ENCODE measurements at places on chromosomes 16 and 17.
A peak's percentile ranks its signal among the peaks of the same experiment; 100 is the strongest.

GRCh38 chr17:72852277-72852938 lies 240.1 kb downstream of the SLC39A11 start:
- DNase-seq = no peak

- DNase-seq = no peak
These were observed 90.9 kb upstream of the BCAR1 start for GRCh38 chr16:75342308-75342811.

DNA sequence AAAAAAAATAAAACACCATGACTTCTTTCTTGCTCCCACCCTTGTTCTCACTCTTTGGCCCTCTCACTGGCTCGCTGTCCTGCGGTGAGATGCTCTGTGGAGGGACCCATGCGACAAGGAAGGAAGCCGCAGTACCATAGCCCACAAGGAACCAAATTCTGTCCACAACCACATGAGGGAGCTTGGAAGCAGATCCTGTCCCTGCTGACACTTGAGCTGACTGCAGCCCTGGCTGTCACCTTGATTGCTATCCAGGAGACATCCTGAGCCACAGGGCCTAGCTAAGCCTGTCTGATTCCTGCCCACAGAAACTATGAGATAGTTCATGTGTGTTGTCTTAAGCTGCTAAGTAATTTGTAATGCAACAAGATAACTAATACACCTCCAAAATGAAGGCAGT lies 4.8 kb upstream of the MT2A start:
- DNase-seq = no peak

- no peak for DNase-seq
These were observed 140.0 kb downstream of the SNX11 start for GRCh38 chr17:48247603-48248002.

GRCh38 chr17:49209061-49209571 lies 1.3 kb downstream of the GNGT2 start:
- DNase-seq = no peak

- no peak for DNase-seq
These were observed 2.1 kb downstream of the VAT1 start for GRCh38 chr17:43020030-43020621.

- DNase-seq = no peak
These were observed 1.4 kb downstream of the HAGHL start for GRCh38 chr16:728131-728889.

DNA sequence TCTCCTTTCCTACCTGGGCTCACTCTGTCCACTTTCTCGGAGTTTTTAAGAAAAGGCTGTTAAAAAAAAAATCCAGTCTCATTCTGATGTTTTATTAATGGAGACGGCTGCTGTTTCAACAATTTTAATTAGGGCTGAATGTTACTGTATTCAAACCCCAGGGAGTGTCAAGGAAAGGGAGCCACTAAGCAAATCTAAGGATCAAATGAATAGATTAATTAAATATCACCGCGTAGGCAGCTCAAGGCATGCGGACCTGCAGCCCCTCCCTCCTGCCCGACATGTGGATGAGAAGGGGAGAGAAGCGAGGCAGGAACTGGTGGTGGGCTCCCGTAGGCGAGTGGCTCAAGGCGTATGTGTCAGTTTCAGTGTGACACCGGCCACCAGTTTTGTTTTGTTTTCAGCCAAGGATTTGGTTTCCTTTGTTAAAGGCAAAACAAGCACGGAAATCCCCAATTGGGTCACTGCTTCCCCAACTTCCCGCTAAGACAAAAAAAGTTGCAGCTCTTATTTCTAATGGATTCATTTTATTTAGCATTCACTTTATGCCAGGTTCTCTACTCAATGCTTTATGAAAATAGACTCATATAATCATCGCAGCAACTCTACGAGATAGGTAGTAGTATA lies 110.6 kb downstream of the GP2 start:
- no peak for DNase-seq

GRCh38 chr17:38558728-38559050 lies 47.1 kb downstream of the SRCIN1 start:
- DNase-seq = no peak

DNA sequence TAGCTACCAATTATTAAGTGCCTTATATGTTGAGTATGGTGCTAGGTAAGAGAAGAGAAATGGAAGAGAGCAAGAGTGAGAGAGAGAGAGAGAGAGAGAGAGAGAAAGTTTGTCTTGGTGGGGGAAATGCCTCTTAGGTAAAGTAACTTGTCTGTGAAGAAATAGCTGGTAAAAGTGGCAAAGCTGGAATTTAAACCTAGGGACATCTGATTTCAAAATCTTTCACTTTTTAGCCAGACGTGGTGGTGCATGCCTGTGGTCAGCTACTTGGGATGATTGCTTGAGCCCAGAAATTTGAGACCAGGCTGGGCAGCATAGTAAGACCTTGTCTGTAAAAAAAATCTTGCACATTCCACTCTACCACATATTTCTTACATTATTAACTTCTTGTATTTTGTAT lies 23.0 kb upstream of the CDR2 start:
- DNase-seq = peak; percentile 98

DNA sequence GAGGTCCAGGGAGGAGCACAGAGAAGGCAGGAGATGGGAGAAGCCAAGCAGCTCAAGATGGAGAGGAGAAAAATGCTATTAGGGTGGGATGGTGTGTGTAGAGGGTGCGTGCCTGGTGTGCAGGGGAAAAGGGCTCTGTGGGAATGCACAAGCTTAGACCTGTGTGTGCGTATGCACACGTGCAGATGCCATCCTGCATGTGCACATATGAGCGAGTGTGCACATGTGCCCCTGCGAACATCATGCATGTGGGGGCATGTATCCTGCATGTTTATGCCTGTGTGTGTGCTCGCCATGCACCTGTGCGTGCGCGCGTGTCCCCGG lies 438 bp upstream of the KCNJ12 start:
- no peak for DNase-seq

- no peak for DNase-seq
These were observed 91.1 kb downstream of the TNFRSF13B start for GRCh38 chr17:16880843-16881230.

DNA sequence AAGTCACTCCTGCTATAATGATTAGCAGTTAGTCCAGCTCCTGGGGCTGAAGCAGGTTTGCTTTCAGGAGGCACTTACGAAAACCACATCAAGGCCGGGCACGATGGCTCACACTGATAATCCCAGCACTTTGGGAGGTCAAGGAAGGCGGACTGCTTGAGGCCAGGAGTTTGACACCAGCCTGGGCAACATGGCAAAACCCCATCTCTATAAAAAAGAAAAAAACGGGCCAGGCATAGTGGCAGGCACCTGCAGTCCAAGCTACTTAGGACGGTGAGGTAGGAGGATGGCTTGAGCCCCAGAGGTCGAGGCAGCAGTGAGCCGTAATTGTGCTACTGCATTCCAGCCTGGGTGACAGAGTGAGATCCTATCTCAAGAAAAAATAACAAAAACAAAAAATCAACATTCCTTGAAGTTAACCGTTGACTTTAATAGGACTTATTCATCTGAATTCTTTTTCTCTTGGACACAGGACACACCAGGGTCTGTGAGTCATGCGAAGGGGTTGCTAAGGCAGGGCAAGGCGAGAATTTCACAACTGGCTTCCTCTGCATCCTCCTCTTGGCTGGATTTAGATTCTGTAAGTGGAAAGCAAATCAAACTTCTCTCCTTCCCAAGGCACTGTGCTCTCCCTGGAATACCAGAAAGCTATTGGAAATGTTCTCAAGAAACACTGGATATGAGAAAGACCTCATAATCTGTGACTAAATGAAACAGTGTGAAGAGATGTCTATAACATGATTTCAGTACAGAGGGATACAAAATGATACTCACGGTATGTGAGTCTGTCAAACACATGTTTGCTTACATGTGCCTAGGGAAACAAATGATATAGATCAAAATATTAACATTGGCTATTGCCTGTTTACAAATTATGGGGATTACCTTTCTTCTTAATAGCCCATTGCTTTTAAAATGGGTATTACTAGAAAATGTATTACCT lies 99.5 kb downstream of the SYCE1L start:
- DNase-seq = peak; percentile 87

GRCh38 chr16:8644211-8645140 lies 23.0 kb downstream of the METTL22 start:
- DNase-seq = no peak

GRCh38 chr17:20174588-20175265 lies 165.6 kb downstream of the SPECC1 start:
- DNase-seq = no peak

- no peak for DNase-seq
These were observed 29.8 kb upstream of the LCMT1 start for GRCh38 chr16:25081702-25082101.

GRCh38 chr16:19067349-19068236 lies at the start of gene COQ7:
Gene COQ7 (plus strand): TSS chr16:19067614. CDS start chr16:19067665, 51 bp downstream.
- peak; percentile 99 for DNase-seq

- DNase-seq = peak; percentile 46
These were observed 215.3 kb downstream of the C16orf95 start for GRCh38 chr16:87101903-87102302.
